Effector memory CD8-positive, alpha-beta T cell (primary cell): ENCODE measurements at places on chromosomes 2 and 18.
A peak's percentile ranks its signal among the peaks of the same experiment; 100 is the strongest.

DNA sequence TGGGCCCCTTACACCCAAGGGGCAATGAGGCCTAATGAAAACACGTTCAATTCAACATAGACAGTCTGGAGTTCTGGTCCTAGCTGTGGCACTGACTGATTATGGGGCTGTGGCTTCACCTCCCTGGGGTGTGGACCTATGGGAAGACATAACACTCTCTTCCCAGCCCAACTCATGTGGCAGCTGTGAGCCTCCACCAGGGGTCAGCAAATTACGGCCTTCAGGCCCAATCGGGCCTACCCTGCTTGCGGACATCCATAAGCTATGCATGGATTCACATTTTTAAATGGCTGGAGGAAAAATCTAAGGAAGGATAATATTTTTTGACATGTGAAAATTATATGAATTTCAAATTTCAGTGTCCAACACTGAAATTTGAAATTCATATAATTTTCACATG, 101.3 kb downstream of the LOXHD1 start:
- H3K27ac ChIP-seq: no peak overlapping the region
- no peaks in the 10 kb centered on the region for H3K36me3 ChIP-seq
- no peaks in the 10 kb centered on the region for H3K4me1 ChIP-seq
- no peak overlapping the region for H3K4me3 ChIP-seq

DNA sequence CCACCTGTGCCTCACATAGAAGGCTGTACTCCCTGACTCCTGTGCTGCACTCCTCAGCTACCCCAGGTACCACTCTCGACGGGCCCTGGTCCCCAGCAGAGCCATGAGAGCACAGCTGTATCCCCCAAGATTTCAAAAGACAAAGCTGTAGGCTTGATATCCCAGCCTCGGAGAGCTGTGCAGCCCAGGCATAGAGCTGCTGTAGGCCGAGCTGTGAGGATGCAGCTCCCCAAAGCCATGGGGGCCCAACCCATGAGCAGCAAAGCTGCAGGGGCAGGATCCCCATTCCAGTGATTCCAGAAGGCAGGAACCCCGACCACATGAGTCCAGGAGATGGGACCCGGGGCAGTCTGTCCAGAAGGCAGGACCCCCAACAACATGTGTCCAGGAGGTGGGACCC, 123.8 kb upstream of the CBLN2 start:
- no peaks in the 10 kb centered on the region for H3K36me3 ChIP-seq
- H3K4me1 ChIP-seq: no peaks in the 10 kb centered on the region
- H3K4me3 ChIP-seq: no peak overlapping the region
- H3K27ac ChIP-seq: no peak overlapping the region
- no peak for DNase-seq
- no peaks in the 10 kb centered on the region for H3K27me3 ChIP-seq

DNA sequence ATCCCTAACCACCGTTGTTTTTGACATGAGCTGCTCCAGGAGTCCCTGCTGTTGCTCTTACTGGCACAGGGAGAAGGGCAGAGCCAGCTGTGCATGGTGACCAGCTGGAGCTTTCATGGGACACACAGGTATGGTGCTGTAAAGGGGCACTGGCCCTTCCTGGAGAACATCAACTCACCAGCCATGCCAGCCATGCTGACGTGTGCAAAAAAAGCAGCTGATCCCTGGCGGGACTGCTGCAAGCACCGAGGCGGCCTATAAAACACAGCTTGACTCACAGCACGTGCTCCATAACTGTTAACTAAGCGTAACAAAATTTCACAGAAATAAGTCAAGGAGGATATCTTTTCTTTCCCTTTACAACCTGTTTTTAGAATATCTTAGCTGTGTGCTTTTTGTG, 165.1 kb downstream of the TMEM163 start:
- peaks cover 2% of the 10 kb centered on the region for H3K36me3 ChIP-seq
- H3K4me3 ChIP-seq: no peak overlapping the region
- DNase-seq: no peak
- no peak overlapping the region for H3K27ac ChIP-seq

DNA sequence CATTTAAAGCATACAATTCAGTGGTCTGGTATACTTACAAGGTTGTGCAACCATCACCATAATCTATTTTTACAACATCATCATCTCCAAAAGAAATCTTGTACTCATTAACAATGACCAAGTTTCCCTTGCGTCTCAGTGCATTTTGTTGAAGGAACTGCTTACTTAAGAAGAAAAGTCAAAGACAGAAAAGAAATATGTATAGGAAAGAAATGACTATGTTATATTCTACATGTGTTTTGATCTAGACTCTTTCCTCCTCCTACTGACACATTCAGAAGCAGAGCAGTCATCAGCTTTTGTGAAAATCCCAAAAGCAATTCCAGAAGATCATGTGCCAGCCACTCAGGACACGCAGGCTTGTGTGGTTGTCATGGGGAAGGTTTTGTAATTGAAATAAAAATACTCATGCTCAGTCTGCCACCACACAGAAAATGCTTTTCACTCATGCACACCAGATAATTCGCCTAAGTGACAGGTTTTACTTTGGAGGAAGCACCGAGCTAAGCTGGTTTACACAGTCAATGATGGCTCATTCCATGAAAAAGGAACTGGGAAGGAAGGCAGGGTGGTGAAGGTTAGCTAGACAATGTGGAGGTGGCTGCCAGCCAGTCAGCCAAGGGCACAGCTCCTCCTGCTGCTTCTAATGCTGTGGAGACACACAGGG, 158.5 kb upstream of the REV1 start:
- no peaks in the 10 kb centered on the region for H3K4me1 ChIP-seq
- H3K27me3 ChIP-seq: peaks cover 28% of the 10 kb centered on the region
- no peak overlapping the region for H3K27ac ChIP-seq
- no peak for DNase-seq

- H3K27ac ChIP-seq: no peak overlapping the region
- H3K36me3 ChIP-seq: no peaks in the 10 kb centered on the region
- H3K27me3 ChIP-seq: no peaks in the 10 kb centered on the region
Measured at GRCh38 chr2:2674831-2675230, 343.8 kb upstream of the MYT1L start.

GRCh38 chr2:241551998-241552737, 6.4 kb upstream of the BOK start:
- H3K27me3 ChIP-seq: peaks cover 43% of the 10 kb centered on the region
- H3K4me3 ChIP-seq: no peak overlapping the region
- no peak for DNase-seq
- no peaks in the 10 kb centered on the region for H3K36me3 ChIP-seq
- no peaks in the 10 kb centered on the region for H3K4me1 ChIP-seq
- no peak overlapping the region for H3K27ac ChIP-seq

GRCh38 chr2:85247610-85248009, 80.2 kb downstream of the TGOLN2 start:
- DNase-seq: no peak
- no peaks in the 10 kb centered on the region for H3K36me3 ChIP-seq
- no peak overlapping the region for H3K4me3 ChIP-seq
- peaks cover 34% of the 10 kb centered on the region for H3K27me3 ChIP-seq
- H3K4me1 ChIP-seq: no peaks in the 10 kb centered on the region
- no peak overlapping the region for H3K27ac ChIP-seq

DNA sequence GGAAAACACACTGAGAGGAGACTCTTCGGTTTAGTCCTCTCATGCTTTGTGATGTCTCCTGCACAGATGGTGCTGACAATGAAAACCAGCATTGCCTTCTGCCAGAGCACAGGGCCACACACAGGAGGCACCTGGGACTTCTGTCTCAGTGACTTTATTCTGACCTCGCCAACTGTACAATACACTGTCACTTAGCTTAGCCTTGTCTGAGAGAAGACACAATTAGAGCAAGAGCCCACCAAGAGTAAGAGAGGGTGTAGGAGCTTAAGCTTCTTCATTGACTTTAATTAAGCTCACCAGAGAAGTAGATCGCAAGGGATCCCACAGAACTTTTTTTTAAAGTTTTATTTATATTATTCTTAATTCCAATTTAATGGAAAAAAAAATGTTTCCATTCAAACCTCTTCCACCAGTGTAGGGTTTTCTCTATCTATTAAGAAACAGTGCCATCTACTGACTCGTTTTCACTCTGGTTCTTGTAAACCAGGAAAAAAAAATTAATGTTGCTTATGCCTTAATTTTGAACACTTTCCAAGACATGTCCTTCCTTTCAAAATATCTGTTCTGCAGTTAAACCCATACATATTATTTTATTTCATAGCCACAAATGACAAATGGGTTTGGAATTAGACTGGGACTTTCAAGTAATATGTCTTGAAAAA, 42.4 kb upstream of the DDX18 start:
- peaks cover 22% of the 10 kb centered on the region for H3K27me3 ChIP-seq
- no peak overlapping the region for H3K27ac ChIP-seq
- H3K4me3 ChIP-seq: no peak overlapping the region

- no peak overlapping the region for H3K4me3 ChIP-seq
- no peaks in the 10 kb centered on the region for H3K4me1 ChIP-seq
- no peak for DNase-seq
- H3K27ac ChIP-seq: no peak overlapping the region
- H3K27me3 ChIP-seq: no peaks in the 10 kb centered on the region
Measured at GRCh38 chr2:81672516-81672915, 1368.0 kb upstream of the LRRTM1 start.

GRCh38 chr2:172823261-172823850, 87.7 kb downstream of the RAPGEF4 start:
- H3K4me3 ChIP-seq: no peak overlapping the region
- peaks cover 2% of the 10 kb centered on the region for H3K36me3 ChIP-seq
- H3K4me1 ChIP-seq: no peaks in the 10 kb centered on the region
- H3K27me3 ChIP-seq: peaks cover 57% of the 10 kb centered on the region

DNA sequence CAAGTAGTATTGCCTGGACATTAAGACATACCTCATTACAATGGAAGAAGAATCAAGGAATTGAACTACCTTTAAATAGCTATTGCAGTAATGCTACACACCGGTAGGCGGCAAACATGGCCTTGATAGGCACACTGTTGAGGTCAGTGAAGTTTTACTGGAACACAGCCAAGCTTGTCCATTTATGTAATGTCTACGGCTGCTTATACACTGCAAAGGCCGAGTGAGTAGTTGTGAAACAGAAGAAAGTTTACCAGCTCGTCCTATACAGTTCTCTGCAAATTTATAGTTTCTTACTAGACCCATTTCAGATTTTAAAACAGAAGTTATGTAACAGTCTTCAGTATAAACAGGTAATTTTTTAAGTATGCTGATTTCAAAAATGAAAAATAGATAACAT, 38.8 kb downstream of the PPP4R1 start:
- peak overlapping the region; percentile 70 for H3K27ac ChIP-seq
- H3K4me3 ChIP-seq: no peak overlapping the region
- H3K4me1 ChIP-seq: no peaks in the 10 kb centered on the region
- H3K27me3 ChIP-seq: no peaks in the 10 kb centered on the region
- H3K36me3 ChIP-seq: peaks cover 38% of the 10 kb centered on the region

- no peaks in the 10 kb centered on the region for H3K4me1 ChIP-seq
- no peak overlapping the region for H3K27ac ChIP-seq
- H3K4me3 ChIP-seq: no peak overlapping the region
- H3K27me3 ChIP-seq: no peaks in the 10 kb centered on the region
- H3K36me3 ChIP-seq: no peaks in the 10 kb centered on the region
- DNase-seq: no peak
Measured at GRCh38 chr18:25057491-25058050, 294.4 kb downstream of the ZNF521 start.

DNA sequence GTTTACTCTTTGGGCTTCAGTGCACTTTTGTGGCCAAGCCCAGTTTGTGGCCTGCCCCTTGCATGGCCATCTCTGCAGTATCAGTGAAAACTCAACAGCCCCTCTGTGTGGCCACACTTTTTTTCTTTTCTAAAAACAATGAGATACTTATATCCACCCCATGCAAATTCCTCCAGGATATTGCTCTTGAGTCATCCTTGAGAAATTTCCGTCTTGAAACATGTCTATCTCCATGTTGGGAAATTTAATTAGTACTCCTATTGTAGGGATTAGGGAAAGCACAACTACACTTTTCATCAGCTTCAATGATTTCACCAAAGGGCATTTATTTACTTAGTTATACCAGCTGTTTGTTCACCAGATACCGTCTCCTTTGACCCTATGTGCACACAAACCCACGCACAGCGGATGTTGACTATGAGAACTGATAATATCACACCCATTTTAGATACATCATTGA, 993.1 kb downstream of the TSN start:
- H3K4me1 ChIP-seq: no peaks in the 10 kb centered on the region
- H3K27ac ChIP-seq: no peak overlapping the region
- no peaks in the 10 kb centered on the region for H3K27me3 ChIP-seq
- H3K36me3 ChIP-seq: no peaks in the 10 kb centered on the region
- no peak overlapping the region for H3K4me3 ChIP-seq
